ENCODE measurements at places on chromosomes 11 and 22. TPM values are rescaled to one million over a fixed set of nuclear protein-coding genes. Genes with fewer than 3 reads are reported as not detected.
A peak's percentile ranks its signal among the peaks of the same experiment; 100 is the strongest.

DNA sequence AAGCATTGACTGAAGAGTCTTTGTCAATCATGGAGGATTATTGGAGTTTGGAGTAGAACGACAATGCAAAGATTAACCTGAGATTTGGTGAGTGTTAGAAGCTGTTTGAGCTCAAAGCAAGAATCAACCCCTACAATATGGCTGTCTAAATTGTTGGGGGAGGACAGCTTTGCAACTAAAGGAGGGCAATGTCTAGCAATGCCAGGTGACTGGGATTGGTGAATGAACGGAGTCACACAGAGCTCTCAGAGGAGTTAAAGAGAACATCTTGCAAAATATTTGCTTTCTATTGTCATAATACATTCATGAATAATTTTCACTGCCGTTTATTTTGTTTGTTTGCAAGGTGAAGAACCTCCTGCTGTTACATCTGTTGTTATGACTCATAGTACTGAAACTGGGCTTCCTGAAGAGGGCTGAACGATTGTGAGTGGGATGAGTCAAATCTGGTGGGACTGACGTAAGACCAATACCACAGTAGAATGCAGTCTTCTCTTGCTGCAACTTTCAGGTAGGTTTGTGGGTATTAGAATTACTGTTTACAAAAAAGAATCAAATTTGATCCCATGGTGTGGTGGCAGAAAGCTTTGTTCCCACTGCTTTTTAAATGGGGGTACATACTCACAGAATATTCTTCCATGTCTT lies 281.9 kb downstream of the CADM1 start:
- no peak for DNase-seq

DNA sequence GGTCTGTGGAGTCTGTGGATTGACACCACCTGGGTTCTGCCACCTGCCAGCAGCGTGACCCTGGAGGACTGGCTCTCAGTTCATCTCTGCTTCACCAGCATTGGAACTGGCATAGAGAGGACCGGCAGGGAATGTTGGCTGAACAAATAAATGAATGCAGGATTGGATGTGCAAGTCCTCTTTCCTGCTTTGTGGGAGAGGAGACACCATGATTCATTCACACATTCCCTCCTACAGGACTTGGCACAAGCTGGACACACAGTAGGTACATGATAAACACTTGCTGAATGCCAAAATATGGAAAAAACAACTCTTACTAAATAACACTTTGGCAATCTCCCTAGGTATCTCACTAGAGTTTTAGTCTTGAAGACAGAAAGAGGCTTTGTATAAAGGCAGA lies 116.6 kb upstream of the NARS2 start:
- no peak for DNase-seq

GRCh38 chr22:19611590-19611989 lies 87.4 kb upstream of the CLDN5 start:
- no peak for DNase-seq

DNA sequence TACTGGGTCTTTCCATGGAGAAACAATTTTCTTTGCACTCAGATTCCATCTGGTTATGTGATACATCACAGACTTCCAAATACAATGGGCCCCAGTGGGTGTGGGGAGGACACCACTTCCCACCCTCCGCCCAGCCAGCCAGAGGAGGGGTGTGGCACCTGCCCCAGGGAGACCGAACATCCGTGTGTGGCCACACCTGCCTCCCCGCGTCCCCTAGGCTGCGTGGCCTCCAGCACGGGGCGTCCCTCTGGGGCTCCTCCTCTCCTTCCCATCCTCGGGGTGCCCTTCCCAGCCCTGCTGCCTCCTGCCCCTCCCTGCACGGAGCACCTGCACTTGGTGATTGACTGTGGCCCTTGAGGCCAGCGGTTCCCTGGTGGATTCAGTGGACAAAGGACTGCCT lies 49.1 kb downstream of the CERK start:
- DNase-seq: no peak

- no peak for DNase-seq
Observed at GRCh38 chr11:23370580-23371275, 510.5 kb upstream of the CCDC179 start.

DNA sequence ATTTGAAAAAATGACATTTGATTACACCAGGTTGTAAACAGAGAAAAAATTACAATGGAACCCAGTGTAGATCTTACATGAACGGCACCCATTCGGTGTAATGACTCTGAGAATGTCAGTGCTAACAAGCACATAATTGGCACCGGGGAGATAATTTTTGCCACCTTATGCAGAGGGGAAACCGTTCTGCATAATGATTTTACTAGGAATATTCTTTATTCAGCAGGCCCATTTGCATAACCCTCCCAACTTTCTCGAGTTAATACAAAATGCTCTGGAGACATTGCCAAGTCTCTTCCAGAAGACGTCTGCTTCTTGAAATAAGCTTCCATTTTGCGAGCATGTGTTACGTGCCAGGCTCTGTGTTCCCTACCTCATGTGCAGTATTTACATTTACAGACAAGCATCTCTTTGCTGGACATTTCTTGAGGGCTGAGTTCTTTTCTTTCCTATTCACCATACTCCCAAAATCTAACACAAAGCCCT lies 275.8 kb downstream of the MIAT start:
- DNase-seq: no peak

DNA sequence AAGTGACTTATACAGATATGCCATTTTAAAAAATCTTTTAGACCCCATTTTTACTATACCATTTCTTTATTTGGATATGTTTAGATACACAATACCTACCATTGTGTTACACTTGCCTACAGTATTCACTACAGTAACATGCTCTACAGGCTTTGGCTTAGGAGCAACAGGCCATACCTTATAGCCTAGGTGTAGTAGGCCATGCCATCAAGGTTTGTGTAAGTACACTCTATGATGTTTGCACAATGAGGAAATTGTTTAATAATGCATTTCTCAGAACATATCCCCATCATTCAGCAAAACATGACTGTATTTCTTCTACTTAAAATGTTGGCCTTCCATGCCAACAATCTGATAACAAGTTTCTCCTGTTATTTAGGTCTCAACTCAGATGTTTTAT lies 1559.5 kb upstream of the TENM4 start:
- DNase-seq: no peak

DNA sequence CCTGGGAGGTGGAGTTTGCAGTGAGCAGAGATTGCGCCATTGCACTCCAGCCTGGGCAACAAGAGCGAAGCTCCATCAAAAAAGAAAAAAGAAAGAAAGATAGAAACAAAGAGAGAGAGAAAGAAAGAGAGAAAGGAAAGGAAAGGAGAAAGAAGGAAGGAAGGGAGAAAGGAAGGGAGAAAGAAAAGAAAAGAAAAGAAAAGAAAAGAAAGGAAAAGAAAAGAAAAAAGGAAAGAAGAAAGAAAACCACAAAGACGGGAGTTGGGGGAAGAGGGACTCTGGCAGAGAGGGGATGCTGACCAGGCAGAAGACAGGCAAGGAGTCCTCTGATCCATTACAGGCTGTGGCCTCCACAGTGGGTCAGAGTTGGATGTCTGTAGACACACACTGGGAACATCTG lies 18.8 kb upstream of the SLCO2B1 start:
- no peak for DNase-seq

DNA sequence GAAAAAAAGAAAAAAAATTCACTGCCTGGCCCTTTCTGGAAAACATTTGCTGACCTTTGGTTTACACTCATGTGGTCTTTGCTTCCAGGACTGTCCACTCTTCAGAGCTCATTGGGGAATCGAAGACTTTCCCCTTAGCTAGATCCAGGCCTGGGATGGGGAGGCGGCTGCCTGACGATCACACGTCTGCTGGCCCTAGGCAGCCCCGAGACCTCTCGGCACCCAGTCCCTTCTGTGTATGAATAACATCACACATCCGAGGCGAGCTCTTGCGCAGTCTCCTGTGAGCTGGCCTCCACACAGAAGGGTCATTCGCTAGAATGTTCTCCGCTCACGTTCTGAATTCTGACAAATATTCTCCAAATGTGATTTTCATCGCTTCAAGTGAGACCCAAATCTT lies 25.7 kb upstream of the GAL start:
- no peak for DNase-seq

DNA sequence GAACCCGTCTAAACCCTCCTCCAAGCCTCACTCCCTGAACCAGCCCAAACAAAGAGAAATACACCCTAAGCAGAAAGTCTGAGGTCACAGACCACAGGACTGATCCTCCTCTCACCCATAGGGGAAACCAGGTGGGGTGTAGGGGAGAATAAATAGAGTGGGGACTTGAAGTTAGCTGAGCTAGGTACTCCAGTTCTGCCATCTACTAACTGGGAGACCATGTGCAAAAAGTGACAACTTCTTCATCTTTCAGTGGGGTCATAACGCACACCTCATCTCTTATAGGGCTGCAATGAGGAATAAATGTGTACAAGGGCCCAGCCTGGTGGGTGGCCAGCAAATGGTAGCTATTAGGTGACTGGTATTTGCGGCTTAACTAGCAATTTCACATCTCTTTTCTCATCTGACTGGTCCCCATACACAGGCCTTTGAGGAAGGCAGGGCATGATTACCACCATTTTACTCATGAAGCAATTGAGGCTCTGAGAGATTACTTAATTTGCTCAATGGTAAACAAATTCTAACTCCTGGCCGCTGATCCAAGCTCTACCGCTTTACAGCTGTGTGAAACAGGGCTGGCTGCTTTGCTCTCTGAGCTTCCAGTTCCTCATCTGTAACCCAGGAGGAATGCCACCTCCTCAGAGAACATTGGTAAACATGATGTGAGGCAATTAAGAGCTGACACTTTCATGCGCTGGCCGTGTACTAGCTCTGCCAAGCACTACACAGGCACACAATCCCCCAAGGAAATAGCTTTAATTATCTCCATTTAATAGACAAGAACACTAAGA lies 16.6 kb downstream of the TBC1D10A start:
- no peak for DNase-seq

GRCh38 chr11:88410656-88411055 lies 73.1 kb upstream of the CTSC start:
- no peak for DNase-seq

- no peak for DNase-seq
Observed at GRCh38 chr11:259413-259812, 18.8 kb upstream of the NLRP6 start.

DNA sequence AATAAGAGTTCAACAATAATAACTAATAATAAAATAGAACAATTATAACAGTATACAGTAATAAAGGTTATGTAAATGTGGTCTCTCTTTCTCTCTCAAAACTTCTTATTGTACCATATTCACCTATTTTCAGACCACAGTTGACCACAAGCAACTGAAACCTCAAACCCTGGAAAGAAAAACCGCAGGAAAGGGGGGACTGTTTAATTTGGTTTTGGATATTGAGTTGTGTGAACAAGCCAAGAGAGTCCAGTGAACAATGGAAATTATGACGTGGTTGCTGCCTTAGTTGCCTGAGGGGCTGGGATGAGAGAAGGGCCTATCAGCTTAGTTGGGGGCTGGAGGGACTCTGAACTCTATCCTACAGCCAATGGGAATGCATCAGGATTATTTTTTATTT lies 178.7 kb upstream of the POU2AF2 start:
- no peak for DNase-seq

- peak; percentile 50 for DNase-seq
Observed at GRCh38 chr11:119371778-119372182, 9.7 kb downstream of the USP2 start.

GRCh38 chr22:45883811-45884170 lies 93.2 kb downstream of the WNT7B start:
- DNase-seq: no peak

DNA sequence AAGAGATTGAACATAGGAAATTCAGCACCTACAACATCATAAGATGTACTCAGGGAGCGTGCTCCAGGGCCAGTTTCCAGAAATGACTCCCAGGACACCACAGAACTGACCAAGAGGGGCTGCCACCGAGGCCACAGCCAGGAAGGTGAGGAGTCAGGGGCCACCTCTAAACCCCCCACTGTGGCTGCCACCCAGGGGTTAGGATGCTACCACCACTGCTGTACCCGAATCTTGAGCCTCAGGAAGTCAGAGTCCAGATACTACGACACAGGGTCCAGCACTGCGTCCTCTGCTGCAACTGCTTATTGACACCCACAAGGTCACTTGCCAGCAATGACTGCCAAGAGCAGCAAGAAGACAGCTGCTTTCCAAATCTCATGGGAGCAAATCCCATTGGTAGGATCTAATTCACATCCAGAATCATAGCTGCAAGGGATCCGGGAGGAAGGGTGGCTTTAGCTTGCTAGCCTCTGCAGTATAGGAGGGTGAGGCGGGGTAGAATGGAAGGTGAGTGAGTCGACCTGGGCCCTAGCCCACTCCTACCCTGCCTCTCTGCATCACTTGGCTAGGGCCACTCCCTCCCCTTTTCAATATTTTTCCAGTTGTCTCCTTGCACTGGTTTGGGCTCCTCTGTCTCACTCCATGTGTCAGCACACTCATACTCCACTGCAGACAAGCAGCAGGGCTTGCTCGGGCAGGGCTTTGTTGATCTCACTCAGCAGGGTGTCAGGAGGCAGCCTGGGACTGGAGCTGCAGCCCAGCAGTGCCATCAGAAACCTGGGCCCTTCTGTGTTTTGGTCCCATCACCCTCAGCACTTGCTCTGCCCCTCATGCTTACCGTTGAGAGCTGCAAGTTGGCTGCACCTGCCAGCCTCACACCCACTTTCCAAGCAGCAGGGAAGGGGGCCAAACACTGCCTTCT lies 18.1 kb upstream of the CYTH4 start:
- DNase-seq: no peak

DNA sequence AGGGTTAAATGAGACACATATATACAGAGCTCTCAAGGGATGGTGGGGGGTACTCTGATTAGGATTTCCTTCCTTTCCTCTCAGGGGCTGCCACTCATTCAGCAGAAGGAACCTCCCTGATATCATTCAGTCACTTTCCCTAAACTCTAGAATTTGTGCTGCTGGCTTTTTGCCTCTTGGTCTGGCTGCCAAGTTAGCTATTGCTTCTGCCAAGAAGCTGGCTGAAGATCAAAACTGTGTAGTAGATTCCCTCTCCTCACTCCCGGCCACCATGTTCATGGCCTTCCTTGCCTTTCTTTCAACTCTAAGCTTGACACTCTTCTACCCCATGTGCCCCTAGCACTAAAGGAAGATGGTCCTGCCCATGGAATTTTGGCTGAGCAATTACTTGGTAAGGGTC lies 18.7 kb downstream of the SLC6A5 start:
- no peak for DNase-seq

DNA sequence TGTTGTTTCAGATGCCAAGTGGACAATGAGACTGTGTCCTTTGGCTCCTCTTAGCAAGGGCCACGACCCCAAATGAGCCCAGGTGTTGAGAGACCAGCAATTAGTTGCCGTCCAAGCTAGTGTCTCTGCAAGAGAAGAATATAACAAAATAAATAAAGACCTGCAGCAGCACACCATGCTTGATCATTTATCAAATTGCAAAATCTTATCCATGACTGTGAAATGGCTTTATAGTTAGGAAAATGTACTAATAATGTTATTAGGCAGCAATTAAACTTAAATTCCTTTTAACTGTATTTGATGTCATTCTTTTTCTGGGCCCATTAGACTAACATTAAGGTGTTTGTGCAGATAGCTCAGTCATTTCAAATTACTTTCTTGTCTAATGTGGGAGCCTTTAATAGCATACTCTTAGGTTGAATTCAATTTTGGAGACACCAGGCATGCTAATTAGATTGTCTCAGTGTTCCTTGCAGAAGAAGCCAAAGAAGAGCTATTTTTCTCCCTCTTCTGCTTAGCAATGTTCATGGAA lies 176.1 kb downstream of the RRAS2 start:
- DNase-seq: no peak

The CPT1B gene
- total RNA-seq: 12.6 TPM

The LBHD1 gene
- 3.6 TPM for total RNA-seq

The OR5D18 gene
- total RNA-seq: not detected

The MS4A15 gene
- total RNA-seq: not detected

The MMP12 gene
- not detected for total RNA-seq

The TMPRSS5 gene
- 2.0 TPM for total RNA-seq

The POLR2F gene
- 260 TPM for total RNA-seq

The LINC01488 gene
- 3.6 TPM for total RNA-seq

The LRRC74B gene
- total RNA-seq: not detected

The CCDC88B gene
- 1.3 TPM for total RNA-seq

The KLHDC7B gene
- total RNA-seq: 0.11 TPM

The GLB1L2 gene
- total RNA-seq: 0.48 TPM

Data from SK-MEL-5 (cell line).